ENCODE measurements at places on chromosomes 3 and 15.

- peak; percentile 43 for DNase-seq
These were observed 683 bp downstream of the UBE2Q2 start for GRCh38 chr15:75843678-75844581.

DNA sequence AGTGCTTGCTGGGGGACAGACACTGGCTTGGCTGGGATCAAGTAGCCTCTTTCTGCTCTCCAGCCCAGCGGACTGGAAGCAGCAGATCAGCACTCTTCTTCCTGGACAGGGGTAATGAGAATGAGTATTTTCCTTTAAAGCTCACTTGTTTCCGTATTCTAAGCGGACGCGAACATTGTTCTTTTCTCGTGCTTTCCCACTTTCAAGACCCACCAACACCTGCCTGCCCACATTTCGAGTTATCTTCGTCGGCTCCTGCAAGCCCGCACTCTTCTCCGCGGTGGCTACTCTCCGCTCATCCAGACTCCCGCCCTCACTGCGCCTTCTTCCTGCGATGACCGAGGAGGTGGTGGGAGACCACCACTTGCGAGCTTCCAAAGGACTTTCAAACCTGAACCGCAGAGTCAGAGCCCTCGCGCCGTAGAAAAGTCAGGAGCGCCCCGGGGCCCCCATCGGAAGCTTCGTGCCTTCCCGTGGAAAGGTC lies 1.6 kb upstream of the PPM1L start:
- DNase-seq: peak; percentile 59

DNA sequence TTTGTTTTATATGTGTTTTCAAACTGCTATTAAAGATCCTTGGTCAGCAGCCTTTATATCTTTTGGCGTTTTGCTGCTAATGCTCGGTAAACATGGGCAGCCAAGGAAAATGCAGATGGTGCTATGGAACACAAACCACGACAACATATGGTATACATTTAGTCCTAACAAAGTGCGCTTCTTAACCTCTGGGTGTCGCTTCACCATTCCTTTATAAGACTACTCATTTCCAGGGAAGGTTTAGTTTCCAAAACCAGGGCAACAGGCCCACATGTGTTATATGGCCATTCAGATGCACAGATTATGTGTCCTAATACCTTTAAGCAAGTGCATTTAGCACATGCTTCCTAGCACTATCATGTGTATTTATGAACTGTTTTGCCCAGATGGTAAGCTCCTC lies 14.7 kb downstream of the SHOX2 start:
- no peak for DNase-seq

DNA sequence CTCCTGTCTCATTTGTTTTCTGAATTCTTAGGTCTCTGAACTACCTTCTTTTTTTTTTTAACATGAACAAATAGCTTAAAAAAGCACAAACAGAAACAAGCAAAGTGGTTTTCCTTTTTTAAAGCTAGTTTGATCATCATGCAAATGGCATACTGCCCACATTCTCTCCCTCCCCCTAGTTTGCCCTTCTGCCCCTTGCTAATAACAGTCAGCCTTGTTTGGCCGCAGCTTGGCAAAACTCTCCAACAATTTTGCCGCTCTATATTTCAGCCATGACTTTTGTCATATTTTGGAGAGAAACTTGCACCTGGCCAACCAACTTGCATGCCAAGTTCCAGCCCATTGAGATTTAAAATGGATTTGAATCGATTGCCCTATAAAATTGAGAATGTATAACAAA lies 666.0 kb upstream of the NR2F2 start:
- DNase-seq: no peak

DNA sequence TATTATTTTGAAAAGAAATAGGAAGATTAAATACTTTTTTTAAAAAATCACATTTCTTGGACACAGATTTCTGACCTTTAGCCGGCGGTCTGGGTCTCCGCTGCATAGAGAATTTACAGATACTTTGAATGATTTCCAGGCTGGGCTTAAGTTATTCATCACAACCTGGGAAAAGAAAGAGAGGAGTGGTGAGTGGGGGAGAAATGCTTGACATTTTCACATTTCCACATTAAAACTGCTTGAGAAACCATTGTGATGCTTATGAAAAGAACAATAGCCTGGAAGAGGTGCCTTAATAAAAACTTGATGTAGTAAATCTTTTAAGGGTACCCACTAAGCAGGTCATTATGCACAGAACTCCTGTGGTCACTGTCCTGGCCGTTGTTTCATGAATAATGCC lies 166.8 kb upstream of the MRPL3 start:
- no peak for DNase-seq

DNA sequence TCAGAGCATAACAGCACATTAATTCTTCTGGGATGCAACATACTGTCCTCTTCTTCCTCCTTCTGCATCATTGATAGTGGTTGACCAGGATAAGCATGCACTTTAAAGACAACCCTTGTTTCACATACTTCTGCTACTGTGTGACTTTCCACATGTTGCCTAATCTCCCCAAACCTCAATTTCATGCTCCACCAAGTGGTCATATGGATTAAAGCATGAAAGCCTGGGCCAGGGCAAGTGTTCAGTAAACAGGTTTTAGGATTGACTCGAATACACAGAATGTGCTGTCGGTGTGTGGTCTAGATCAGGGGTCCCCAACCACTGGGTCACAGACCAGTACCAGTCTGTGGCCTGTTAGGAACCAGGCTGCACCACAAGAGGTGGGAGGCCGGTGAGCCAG lies 22.5 kb upstream of the BFSP2 start:
- DNase-seq: peak; percentile 24

DNA sequence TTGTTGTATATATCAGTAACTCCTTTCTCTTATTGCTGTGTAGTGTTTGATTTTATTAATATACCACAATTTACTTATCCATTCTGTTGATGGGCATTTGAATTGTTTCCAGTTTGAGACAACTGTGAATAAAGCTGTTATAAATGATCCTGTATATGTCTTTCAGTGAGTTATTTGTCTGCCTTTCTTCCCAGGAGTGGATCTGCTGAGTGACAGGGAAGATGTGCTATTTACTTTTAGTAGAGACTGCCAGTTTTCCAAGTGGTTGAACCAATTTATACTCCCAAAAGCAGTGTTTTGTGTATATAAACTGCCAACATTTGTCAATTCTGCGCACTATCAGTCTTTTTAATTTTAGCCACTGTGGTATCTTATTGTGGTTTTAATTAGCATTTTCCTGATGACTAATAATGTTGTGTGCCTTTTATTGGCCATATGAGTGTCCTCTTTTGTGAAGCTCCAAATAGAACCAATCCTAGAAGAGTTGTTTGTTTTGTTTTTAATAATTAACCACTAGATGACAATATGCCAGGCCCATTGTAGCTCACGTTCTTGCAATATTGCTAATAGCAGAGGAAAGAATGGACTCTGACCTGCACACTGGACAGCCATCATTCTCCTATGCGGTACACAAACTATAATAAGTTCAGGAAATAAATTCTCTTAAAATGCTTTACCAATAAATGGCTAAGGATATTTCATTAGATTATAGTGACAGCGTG lies 25.3 kb downstream of the TRANK1 start:
- DNase-seq: no peak

- DNase-seq: no peak
These were observed 25.8 kb downstream of the ZPLD1 start for GRCh38 chr3:102460579-102460978.

DNA sequence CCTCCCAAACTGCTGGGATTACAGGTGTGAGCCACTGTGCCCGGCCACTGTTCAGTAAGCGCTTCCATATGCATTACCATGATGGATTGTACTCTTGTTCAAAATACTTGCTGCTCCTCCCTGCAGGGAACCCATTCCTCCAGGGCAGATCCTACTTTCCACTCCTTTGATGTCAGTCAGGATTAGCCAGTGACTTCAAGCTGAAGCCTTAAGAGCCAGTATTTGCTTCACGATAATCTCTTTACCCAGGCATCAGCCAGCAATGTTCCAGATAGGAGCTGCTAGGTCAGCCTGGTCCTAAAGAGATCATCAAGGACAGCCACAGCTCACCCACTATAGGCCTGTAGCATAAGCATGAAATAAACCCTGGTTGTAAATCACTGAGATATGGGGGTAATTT lies 96.5 kb upstream of the UBE2E2 start:
- no peak for DNase-seq

DNA sequence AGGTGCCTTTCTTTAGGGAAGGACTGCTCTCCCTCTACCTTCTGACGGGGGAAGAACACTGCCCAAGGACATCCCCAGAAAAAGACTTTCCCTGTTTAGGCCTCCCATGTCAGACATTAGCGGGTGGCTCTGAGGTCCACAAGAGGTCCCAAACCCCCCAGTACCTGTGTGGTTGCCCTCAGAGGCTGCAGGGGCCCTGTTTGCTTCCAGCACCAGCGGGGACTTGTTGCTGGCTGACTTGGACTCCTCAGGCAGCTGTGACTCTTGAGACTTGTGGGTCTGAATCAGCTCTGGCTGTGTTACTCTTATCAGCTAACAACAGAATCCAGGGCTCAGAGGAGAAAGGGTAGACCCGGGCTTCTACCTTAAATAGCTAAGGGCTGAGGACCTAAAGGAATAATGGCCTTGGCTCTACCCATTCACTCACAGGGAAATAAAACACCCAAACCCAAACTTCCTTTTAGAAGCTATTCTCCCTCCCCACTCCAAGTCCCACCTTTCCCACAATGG lies 39.2 kb downstream of the SEMA3G start:
- no peak for DNase-seq

DNA sequence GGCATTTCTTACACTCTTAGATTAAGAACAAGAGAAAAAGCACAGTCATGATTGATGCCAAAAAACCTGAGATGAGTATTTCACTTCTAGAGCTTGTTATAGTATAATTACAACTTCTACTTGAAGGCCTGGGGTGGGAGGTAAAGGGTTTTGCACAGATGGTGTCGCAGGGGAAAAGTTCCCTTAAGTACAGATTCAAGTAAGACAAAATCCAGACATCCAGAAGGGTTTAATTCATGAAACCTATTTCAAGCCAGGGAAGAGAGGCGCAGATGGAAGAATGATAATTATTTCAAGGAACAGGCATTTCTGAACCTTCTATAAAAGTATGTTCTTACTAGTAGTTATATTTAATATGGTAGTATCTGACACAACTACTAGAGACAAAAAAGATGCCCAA lies 70.6 kb downstream of the TM4SF4 start:
- DNase-seq: no peak

DNA sequence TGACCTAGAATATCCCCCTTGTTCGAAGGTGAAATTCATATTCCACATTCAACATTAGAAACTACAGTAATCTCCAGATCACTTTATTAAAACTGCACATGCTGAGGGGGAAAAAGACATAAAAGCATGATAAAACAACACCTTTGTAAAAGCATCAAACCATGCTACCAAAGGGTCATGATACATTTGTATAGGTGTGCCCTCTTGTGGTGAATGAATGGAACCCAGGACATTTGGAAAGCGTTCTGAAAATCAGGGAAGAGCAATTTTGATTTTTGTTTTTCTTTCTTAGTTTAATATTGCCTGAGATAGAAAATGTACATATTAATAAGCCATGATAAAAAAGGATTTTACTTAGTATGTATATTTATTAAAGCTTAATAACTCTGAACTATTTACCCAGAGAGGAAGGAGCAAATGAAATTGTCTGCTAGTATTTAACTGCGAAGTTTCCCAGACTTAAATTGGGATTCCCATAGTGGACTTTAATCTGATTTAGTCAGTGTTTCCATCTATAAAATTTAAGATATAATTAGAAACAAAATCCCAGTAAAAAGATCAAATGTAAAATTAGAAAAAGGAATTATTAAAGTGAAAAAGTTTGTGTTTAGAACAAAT lies 105.8 kb upstream of the ARL6 start:
- DNase-seq: peak; percentile 6

DNA sequence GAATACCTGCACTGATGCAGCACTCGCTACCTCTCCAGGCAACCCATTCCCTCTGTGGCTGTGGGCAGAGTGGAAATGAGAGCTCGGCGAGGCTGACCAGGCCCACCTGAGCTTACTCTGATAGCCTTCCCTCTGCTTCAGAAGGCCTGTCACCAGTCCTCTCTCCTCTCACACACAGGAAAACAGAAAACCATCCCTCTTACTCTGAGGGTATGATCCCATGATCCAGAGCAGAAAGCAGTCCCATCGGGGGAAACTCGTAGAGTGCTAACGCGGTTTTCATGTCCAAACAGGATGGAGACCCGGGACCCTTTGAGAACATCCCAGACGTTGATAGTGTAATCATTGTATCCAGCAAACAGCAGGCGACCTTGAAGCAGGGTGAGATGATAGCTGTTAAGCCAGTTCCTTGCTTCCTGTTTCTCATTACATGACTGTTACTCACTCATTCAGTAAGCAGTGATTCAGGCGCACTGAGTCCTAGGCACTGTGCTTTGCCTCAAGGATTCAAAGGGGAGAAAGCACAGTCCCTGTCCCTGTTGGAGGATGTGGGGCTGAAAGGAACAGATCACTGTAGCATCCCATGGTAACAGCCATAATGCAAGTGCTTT lies 11.8 kb upstream of the BCL2L10 start:
- DNase-seq: no peak

GRCh38 chr15:31768055-31768454 lies 262.3 kb upstream of the CHRNA7 start:
- DNase-seq: no peak

GRCh38 chr3:194496217-194496919 lies 9.6 kb upstream of the ATP13A3 start:
- DNase-seq: no peak

GRCh38 chr15:92011611-92012367 lies 158.3 kb downstream of the SLCO3A1 start:
- no peak for DNase-seq

GRCh38 chr15:69224383-69224782 lies 63.9 kb downstream of the GLCE start:
- DNase-seq: no peak

DNA sequence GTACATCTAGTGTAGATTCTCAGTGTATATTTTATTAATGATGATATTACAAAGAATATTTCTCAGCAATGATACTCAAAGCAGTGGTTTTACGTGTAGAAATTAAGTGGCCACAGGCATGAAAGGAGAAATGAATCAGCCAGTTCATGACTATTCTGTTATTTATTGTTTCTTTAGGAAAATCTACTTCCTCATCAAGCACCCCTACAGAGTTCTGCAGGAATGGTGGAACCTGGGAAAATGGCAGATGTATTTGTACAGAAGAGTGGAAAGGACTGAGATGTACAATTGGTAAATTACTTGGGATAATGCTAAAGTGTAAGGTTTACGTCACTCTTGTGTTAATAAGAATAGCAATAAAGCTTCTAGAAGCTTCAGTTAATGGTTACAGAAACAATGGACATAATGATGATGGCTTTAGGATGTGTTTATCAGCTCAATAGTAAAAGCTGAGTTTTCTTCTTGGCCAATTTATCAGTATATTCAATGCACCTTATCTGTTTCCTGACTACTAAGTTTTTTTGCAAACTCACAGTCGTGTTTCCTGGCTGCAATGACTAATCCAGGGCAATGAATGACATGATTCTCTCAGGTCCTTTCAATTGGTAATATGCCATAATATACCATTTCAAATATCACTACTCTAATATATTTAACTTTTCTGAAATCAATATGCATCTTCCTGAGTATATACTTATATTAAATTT lies 20.2 kb downstream of the ADGRG7 start:
- no peak for DNase-seq

DNA sequence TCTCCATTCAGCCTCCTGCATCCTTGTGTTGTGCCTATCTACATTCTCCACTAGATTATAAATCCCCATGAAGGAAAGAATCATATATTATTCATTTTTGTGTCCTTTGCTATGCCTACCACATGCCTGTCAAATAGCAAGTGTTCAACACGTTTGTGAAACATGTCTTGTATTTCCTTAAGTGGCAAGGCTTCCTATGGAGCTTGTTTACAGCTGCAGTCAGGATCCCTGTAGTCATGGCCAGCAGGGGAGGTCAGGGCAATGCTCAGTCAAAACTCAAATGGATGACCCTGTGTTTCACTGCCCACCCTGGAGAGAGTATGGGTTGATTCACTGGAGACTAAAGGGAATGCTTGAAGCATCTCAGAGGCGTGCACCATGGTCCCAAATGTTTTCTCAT lies 191.7 kb upstream of the ATP11B start:
- DNase-seq: no peak

Measured in putamen (tissue), 1 donor.